ENCODE measurements at places on chromosomes 5 and 9. TPM values are rescaled to one million over a fixed set of nuclear protein-coding genes. Genes with fewer than 3 reads are reported as not detected.

- DNase-seq, result no peak
Observed at GRCh38 chr5:171313481-171314206, 4.6 kb downstream of the TLX3 start.

- DNase-seq, result no peak
Observed at GRCh38 chr5:173329491-173330337, 1.5 kb upstream of the STC2 start.

DNA sequence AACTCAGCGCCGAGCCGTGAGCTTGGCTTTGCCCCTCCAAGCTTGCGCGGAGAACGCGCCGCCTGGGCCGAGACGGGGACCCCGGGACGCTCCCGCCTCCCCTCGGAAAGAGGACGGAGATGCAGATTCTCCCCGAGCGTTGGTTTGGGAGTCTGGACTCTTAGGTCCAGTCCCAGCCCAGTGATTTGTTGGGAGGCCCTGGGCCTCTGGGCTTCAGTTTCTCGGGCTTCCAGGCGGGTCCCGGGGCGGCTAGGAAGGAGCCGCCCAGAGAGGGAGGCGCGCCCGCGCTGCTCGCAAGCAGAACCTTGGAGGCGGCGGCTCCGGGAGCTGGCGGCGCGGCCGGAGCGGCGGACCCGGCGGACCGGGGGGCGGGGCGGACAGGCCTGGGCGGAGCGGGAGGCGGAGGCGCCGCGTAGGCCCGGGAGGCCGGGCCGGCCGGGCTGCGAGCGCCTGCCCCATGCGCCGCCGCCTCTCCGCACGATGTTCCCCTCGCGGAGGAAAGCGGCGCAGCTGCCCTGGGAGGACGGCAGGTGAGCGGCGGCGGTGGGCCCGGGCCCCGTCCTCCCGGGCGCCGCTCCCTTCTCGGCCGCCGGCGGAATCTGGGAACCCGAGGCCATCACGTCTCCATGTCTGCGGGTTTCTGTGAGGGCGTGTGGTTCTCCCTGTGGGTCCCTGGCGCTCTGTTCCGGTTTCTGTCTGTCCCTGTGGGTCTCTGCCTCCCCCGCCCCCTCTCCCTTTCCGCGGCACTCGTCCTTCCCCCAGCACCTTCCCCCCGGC, at the start of gene B4GALT7:
TSS of gene B4GALT7 (plus strand) at position 402 of the 777 bp plus-strand sequence. CDS start at position 481, 79 bp downstream.
- peak; percentile 96 for DNase-seq

GRCh38 chr5:6253281-6253680, 125.1 kb downstream of the MED10 start:
- no peak for DNase-seq

- no peak for DNase-seq
Observed at GRCh38 chr9:13674926-13675637, 395.6 kb upstream of the MPDZ start.

- DNase-seq, result no peak
Observed at GRCh38 chr5:131163276-131164119, 1.6 kb downstream of the HINT1 start.

The SCGB3A2 gene
- not detected for total RNA-seq

DNA sequence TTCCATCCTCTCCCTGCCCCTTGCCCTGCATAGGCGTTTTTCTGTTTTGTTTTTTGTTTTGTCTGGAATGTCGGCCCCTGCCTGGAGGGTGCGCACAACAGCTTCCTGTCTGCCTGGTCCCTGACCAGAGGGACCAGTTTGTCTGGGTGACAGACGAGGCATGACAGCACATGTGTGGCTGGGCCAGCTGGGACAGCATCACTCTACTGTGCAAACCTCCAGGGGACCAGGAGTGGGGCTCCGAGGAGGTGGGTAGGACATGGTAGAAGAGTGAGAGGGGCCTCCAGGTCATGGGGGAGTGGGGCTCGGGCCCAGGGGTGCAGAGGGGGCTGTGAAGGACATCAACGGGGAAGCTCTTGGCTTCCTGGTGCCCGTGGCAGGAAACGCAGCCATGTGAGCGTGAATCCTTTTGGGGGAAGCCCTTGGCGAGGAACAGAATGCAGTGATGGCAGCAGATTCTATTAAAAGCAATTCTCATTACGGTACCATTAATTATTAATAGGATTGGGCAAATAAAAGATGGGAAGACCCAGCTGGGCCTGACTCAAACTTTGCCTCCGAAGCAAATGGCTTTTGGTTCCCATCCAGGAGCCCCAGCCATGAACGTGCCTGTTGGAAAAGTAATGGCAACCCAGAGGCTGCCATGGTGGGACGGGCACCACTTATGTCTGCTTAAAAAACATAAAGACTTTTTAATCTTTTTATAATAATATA, 184.4 kb upstream of the IER5L start:
- DNase-seq, result no peak

The WDR36 gene
- 25.0 TPM for total RNA-seq

DNA sequence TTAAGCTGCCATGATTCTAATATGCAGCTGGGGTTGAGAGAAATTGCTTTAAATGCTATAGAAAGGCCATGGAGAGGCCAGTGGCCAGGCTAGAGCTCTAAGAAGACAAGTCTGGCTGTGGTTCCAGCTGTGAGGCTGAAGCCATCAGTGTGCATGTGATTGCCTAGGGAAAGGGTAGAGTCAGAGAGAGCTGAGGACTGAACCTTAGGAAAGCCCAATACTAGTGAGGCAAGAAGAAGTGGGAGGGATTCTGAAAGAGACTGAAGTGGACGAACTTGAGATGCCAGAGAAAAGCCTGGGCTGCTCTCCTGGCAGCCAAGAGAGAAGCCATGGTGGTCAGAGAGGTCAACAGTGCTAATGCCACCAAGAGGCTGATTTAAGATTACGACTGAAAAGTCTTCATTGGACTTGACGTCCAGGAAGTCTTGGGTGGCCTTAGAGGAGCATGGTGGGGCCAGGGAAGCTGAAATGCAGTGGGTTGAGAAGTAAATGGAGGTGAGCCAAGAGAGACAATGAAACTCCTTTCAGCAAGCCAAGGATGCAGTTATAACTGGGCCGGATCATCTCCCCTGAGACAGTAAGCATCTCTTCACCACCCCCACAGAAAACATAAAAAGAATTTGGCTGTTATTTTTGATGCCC, 133.2 kb downstream of the TMEM174 start:
- DNase-seq, result no peak

- no peak for DNase-seq
Observed at GRCh38 chr5:115231598-115231997, 31.1 kb downstream of the PGGT1B start.

- DNase-seq, result no peak
Observed at GRCh38 chr5:14810282-14810681, 61.3 kb downstream of the ANKH start.

The NKD2 gene
- 19.8 TPM for total RNA-seq

The CDH18 gene
- total RNA-seq, result 0.26 TPM

The IL3 gene
- total RNA-seq, result not detected

DNA sequence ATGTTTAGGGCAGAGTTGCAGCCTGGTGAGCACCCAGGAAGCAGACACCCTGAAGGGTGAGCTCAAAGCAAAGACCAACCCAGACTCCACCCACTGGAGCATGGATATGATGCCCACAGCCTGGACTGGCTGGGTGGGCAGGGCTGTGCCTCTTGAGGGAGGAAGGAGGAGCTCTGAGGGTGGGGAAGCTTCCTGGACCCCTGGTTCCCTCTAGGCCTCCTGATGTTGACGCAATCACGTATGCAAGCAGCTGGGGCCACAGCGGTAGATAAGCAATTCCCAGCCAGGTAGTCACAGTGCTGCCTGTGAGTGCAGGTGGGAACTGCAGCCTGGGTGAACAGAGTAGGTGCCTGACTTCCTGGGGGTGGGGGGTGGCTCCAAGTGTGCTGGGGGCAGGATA, 271.5 kb downstream of the CDK5RAP2 start:
- DNase-seq, result no peak
